ENCODE measurements at places on chromosomes 5 and 9. TPM values are rescaled to one million over a fixed set of nuclear protein-coding genes. Genes with fewer than 3 reads are reported as not detected.

GPR107 gene
- total RNA-seq: 16.1 TPM

IFNW1 gene
- not detected for total RNA-seq

ANKDD1B gene
- total RNA-seq: not detected

DNA sequence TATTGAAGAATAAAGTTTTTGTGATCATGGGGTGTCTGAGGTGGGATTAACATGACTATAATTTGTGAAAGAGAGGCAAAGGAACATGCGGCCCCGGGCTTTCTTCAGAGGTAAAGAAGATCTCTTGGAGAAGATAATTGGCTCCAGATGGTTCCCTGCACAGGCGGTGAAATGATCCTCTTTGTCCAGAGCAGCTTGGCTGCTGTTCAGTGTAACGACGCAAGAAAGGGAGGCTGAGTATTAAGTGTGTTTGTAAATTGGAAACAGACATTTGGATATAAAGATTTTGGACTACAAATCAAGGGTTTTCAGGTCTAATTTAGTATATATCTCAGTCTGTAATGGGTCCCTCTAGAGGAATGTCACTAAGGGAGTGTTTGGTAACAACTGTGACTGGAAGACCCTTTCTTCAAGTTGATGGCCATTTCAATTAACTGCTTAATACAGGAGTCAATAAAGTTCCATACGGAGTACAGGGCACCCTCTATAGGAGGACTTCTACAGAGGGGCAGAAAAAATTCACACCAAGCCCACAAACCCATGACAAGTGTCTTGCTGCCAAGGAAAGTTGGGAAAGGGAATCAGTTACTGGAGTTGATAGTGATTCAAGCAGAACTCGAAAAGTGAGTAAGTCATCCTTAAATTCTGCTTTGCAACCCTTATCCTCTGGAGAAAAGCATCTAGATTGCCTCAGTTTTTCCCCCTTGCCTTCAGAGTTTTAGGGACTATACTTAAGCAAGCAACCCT, 4.1 kb downstream of the EQTN start:
- no peak overlapping the region for H3K4me3 ChIP-seq
- H3K4me1 ChIP-seq: no peaks in the 10 kb centered on the region
- no peaks in the 10 kb centered on the region for H3K27me3 ChIP-seq
- no peak for DNase-seq
- no peak overlapping the region for H3K27ac ChIP-seq

DNA sequence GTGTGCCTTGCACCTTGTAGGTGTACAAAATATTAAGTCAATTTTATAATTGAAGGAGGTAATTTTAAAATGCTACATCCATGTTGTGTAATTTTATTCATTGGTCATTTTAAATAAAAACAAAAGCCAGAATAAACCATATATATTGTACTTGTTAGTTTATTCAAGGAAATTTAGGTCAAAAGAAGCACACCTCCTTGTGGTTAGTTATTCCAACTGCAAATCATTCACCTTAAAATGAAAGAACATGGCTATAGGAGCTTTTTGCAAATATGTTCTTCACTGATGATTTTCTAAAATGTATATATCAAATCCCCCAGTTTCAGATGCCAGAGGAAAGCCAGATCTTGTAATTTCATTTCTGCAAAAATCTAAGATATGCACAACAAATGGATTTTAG, 5.4 kb upstream of the MOCS2 start:
- DNase-seq: no peak
- H3K27ac ChIP-seq: no peak overlapping the region

DNA sequence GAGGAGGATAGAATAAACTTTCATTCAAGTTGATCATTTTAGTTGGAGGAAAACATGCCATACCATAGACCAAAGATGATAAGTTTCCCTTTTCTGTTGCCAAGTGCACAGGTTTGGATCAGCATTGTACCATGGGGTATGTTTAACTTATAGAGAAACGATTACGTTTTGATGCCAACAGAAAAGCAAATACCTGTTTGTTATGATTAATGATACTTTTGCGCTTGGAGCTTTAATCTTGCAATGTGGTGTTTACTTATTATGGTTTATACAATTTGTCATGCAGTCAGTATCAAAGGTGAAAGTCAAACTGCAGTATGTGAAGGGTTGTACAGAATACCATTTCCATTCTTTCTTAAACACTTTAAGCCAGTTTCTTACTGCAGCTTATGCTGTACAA, 13.2 kb upstream of the ARHGEF28 start:
- no peaks in the 10 kb centered on the region for H3K27me3 ChIP-seq
- no peak overlapping the region for H3K27ac ChIP-seq
- peaks cover 4% of the 10 kb centered on the region for H3K4me1 ChIP-seq
- no peak overlapping the region for H3K4me3 ChIP-seq

DNA sequence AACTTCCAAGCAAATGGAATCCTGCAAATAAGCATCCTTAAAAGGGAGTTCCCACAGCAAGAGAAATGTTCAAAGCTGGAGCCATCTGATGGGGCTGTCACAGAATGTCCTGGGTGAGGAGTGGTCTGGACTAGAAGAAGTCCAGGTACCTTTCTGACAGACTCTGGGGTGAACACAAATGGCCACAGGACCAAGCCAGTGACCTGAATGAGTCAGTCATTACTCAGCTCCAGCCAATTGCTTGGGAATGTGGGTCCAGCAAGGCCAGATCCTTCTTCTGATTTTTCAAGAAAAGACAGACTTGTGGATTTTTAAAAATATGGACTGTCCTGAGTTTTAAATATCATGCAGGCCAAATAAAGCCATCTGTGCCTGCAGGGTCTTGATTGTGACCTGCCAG, 30.1 kb downstream of the GALNT10 start:
- H3K4me1 ChIP-seq: peaks cover 42% of the 10 kb centered on the region
- peaks cover 29% of the 10 kb centered on the region for H3K36me3 ChIP-seq
- peak overlapping the region; percentile 75 for H3K27ac ChIP-seq

DNA sequence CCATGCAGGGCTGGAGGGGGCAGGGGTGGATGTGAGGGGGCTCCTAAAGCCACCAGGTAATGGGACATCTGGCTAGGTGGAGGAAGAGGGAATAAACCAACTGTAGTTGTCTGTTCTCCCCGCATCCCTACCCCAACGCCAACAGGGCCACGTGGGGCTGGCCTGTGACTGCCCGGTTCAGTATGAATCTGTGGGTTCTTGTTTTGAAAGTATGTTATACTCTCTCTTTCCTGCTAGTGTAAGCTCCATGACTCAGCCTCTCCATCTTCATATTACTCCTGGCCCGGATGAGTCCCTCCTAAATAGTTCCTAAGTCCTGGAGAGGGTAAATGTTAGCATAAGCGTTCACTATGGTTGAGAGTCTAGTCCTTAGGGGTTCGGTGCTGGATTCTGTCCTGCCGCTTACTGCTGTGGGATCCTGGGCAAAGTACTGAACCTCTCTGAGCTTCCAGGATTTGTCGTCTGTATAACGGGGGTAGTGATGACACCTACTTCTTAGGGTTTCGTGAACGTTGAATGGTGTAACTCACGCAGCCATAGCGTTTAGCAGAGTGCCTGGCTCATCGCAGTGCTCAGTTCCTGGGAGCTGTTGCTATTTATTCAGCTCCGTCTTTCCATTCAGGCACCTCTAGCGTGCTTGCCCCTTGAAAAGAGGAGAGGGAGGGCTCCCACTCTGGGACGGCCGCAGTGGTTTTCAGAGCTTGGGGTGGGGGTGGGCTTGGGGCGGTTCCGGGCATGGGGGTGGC, 28.8 kb downstream of the LHX2 start:
- H3K36me3 ChIP-seq: no peaks in the 10 kb centered on the region
- H3K4me3 ChIP-seq: no peak overlapping the region
- H3K4me1 ChIP-seq: peaks cover 6% of the 10 kb centered on the region
- no peak for DNase-seq
- H3K27ac ChIP-seq: no peak overlapping the region

GRCh38 chr9:98506422-98507054, 202.2 kb downstream of the GABBR2 start:
- no peaks in the 10 kb centered on the region for H3K4me1 ChIP-seq
- no peak for DNase-seq
- no peaks in the 10 kb centered on the region for H3K36me3 ChIP-seq
- no peak overlapping the region for H3K4me3 ChIP-seq

DNA sequence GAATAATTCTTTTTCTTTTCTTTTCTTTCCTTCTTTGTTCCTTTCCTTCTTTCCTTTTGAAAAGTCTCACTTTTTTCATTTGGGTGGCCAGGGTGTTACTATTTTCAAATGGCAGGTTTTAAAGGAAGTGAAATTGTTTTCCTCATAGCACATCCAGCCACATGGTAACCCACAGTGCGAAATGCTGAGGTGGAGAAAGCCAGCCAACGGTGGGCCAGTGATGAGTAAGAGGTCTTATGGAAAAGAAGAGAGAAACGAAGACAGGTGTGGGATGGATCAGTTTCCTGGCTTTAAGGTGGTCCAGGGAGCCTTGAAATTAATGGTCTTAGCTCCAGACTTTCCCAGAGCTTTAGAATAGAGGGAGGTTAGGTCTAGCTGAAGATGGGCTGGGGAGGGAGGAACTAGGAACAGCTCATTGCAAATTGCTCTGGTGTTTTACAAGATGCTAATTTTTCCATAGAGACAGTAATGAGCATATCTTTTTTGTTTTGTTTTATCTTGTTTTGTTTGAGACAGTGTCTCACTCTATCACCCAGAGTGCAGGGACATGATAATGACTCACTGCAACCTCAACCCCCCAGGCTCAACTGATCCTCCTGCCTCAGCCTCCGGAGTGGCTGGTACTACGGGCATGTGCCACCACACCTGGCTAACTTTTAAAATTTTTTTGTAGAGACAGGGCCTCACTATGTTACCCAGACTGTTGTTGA, 17.8 kb downstream of the ITK start:
- H3K36me3 ChIP-seq: no peaks in the 10 kb centered on the region
- no peaks in the 10 kb centered on the region for H3K27me3 ChIP-seq
- DNase-seq: no peak
- no peak overlapping the region for H3K4me3 ChIP-seq
- no peaks in the 10 kb centered on the region for H3K4me1 ChIP-seq
